ENCODE measurements at places on chromosomes 1 and 21.

DNA sequence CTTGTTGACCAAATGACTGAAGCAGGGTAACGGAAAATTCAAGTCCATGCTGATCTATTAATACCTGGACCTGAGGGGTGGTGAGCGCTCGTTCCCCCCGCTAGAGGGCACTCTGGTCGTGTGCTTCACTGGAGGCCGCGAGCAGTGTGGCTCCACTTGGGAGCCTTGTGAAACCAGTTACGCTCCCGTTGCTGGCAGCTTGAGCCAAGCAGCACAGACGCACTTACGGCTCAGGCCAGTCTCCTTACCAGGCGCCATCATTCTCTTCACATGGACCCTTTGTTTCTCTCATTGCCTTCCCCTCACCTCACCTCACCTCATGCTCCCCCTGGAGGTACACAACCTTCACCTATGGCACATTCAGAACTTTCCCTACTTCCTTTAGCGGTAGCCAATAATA lies 49.7 kb upstream of the TSPAN2 start:
- peak; percentile 87 for DNase-seq

GRCh38 chr1:23801338-23801748 lies 789 bp upstream of the GALE start:
- no peak for DNase-seq

GRCh38 chr21:37509802-37510393 lies 143.3 kb downstream of the DYRK1A start:
- no peak for DNase-seq

DNA sequence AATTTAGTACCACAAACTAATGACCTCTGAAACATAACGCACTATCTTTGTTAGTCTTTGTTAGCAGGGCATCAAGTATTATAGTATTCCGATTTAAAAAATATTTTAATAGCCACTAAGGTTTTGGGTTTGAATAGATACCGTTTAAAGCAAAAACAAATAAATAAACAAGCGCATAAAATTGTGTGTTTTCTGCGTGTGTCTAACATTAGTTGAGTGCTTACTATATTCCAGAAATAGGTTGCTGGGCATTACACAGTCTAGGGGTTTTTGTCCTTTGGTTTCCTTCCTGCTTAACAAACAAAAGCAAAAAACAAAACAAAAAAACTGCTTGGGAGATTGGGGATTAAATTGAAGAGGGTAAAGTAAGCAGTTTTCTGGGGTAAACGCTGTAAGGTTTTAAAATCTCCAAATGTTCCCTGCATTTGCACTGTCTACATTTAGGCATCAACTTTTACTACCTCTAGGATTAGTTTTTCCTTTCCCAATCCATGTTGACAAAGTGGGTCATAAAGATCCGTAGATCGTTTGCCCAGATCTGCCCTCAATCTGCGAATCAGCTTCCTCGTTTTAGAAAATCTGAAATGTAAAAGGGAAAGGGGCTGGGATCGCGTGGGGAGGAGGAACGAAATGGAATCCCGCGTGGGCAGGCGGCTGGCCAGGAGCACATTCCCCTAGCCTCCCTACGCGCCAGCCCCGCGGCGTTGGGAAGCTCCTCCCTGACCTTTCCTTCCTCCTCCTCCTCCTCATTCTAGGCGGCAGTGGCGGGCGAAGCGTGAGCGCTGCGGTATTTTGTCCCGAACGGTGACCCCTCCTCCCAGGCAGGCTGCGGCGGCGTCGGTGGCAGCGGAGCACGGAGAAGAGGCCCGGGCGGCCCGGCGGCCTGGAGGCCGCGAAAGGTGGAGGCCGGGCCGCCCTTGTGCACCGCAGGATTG lies at the start of gene KCTD3:
KCTD3 (plus strand) TSS at position 749 of the 935 bp plus-strand sequence. CDS start 382 bp downstream, outside the sequence.
- DNase-seq, result peak; percentile 85

- DNase-seq, result no peak
Observed at GRCh38 chr1:116586741-116587143, 15.9 kb upstream of the CD58 start.

DNA sequence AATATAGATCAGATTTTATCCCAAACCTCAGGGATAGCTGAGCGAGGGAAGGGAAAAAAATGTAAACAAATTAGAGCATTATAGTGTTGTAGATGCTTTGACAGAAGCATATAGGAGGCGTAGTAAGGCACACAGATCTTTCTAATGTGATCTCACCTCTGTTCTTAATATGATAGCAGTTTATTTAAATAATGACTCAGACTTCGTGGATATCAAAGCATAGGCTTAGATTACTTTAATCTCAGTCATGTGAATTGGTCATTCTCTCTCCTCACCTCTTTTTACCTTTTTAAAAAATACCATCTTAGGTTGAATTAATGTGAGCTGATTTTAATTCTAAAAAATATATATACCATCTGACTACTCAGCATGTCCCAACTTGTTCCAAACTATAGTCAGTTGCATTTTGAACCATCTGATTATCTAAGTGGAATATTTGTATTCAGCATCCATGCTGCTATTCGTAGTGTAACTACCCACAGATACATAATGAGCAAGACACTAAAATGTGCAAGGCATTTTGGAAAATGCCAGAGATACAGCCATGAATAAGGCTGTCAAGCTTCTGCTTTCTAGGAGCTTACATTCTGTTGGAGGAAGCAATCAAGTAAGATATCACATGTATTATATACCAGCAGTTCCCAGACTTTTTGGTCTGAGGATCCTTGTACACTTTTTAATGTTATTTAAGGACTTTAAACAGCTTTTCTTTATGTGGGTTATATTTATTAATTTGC lies 76.7 kb downstream of the OSBPL9 start:
- DNase-seq, result peak; percentile 32

DNA sequence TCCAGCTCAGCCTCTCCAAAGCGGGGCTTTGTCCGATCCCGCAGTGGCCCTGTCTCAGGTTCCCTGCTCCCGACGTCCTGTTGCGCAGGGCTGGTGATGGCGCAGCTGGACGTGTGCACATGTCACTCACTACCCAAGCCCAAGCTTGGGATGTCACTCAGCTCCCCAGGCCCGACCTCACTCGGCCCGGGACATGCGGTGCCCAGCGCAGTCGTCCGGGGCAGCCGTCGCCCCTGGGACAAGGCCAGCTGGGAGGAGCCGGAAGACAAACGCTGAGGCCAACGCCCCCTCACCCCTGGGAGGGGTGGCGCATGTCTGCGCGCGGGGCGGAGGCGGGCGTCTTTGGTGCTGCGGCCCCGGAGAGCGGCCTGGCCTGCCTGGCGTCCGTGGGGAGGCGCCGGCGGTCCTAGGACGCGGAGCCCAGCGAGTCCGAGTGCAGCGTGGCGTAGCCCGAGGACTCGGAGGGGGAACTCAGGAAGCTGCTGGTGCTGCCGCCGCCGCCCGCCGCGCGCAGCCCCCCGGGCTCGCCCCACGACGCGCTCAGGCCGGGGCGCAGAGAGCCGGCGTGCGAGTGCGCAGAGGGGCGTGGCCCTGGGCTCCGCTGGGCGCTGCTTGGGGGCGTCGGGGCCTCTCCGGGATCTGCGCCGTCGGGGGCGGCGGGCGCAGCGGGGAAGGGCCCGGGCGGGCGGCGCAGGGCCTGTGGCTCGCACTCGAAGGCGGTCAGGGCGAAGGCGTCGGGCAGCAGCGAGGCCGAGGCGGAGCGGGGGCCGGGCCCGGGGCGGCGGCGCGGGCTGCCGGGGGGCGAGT lies 5.2 kb downstream of the HES3 start:
- DNase-seq, result no peak

DNA sequence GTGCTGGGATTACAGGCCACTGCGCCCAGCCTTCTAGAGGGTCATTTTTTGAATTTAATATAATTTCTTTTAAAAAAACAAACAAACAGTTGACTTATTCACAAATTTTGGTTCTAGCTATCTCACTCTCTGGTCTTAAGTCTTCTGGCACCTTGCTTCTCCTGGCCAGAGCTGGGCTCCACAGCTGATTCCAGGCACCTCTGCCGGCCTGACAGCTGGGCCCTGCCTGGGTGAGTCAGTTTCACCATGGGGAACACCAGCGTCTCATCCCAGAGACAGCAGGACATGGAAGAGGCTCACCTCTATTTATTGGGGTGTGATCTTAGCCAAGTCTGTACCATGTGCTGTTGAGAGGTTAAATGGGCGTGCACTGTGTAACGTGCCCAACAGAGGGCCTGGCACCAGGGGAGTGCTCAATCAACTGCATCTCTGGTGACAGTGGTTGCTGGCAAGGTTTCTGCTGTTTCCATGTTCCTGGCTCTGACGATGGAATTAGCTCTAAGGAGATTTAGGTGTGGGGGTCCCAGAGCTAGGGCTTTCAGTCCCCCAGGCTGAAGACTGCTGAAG lies 956 bp downstream of the CPLANE2 start:
- DNase-seq, result peak; percentile 77

GRCh38 chr1:181603735-181604410 lies 120.6 kb downstream of the CACNA1E start:
- DNase-seq, result no peak

DNA sequence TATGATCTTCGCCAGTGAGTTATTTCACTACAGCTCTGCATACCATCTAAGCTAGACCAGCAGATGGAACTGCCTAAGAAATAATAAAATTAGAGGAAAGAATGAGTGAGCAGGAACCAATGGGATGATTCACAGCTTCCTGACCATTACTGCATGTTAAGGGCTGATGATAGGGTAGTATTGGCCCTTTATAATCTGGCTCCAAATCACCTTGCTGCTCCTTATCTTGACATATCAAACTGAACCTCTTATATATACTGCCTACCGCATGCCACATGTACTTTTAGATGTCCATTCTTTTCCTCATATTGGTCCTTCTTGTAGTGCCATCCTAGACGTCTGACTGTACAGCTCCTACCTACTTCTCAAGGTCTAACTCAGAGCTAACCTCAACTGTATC lies 524.4 kb downstream of the DPYD start:
- no peak for DNase-seq

DNA sequence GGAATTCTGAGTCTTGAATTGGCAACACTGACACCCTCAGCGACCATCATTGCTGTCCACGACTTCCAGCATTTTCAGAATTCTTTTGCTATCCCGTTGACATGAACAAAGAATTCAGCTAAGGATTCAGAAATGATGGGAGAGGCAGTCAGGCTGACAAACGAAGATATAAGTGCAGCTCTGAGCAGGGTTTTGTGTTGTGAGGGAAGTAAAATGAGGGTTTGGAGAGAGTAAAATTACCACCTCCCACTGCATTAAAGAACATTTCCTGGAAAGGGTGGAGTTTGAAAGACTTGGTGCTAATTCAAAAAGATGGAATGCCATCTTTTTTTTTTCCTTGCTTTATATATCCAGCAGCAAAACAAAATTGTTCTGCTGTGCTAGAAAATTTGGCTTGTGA lies 4.9 kb upstream of the ELK4 start:
- DNase-seq, result no peak

DNA sequence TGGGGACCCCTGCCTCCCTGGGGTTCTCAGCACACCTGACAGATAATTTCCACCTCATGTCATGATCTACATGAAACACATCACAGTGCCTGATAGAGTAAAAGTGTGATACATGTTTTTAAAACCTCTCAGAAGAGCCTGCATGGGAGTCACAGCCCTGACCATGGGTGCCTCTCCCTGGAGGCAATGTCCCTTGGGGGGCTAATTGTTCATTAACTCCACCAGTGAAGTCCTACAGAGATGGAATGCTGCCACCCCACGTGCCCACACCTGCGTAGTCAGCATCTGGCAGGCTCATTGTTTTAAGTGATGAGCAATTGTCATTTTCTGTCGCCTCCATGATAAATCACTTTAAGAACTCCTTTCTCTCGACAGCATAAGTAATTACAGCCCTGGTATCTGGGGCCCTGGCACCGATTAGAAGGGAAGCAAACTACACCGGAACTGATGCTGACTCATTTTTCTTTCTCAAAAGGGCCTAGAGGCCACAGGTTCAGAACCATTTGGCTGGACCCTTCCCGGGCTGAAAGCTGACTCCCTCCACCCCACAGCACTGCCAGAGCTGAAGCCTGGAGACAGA lies 109.6 kb upstream of the GJB5 start:
- no peak for DNase-seq
